Activated T-helper 1 cell treated with anti-CD3 and anti-CD28 coated beads, Interleukin-2, amount 50 U/mL, for 16 hours (primary cell): ENCODE measurements at places on chromosomes 6 and 20.

DNA sequence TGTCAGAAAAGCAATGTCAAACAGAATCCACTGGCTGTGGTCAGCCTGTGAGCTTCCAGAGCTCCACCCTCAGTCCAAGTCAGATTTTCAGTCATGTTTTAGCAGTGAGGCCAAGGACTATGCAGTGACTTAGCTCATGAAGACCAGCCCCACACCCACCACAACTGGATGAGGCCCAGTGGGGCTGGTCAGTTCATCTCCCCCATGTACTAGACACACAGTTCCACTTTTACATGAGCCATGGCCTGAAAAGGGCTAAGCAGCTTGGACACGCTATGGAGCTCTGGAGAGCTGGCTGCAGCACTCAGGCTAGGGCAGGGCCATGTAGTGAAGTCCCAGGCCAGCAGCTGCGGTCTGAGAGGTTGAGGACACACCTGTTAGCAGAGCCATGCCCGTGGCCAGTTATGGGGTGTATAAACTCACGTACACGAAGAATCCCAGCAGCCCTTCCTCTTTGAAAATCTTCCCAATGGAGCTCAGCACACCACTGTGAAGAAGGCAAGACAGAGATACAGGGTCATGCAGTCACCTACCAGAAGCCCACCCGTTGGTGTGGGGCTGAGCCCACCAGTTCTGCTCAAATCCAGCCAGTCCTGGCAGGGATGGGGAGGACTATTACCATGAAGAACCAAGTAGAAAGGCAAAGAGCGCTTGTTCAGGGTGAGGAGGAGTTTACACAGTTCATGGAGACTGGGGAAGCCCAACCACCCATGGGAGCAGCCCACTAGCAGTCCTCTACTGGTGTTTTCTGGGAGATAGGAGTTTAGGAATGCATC is 10.6 kb downstream of the MTCH1 start:
- no peak for DNase-seq

GRCh38 chr20:43936104-43936770 is 21.6 kb downstream of the TOX2 start:
- no peak for DNase-seq

GRCh38 chr6:168122011-168122410 is 43.0 kb upstream of the FRMD1 start:
- no peak for DNase-seq

DNA sequence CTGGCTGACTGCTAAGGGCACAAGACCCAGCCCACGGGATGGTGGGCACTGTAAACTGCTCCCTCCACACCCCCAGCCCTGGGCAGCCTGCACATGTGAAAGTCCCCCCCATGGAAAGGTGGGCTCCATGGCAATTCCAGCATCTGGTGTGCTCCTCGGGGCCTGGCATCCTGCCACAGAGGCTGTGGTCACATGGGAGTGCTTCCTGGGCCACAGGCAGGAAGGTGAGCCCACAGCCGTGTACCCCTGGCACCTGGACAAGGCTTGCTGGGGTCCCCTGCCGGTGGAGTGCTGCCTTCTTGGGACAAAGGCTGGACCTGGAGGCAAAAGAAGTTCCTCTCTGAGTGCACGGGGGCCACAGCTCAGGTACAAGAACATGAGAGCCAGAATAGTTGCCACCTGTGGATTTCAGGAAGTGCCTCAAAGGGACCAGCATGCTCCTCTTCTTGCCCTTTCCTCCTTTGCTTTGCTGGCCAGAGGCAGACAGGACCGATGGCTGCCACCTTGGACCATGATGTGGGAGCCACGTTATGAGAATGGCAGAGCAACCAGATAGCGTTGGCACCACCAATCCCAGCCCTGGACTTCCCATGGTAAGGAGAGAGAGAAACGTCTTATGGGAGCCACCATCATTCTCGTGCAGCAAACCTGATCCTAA is 120.2 kb upstream of the MLN start:
- no peak for DNase-seq

DNA sequence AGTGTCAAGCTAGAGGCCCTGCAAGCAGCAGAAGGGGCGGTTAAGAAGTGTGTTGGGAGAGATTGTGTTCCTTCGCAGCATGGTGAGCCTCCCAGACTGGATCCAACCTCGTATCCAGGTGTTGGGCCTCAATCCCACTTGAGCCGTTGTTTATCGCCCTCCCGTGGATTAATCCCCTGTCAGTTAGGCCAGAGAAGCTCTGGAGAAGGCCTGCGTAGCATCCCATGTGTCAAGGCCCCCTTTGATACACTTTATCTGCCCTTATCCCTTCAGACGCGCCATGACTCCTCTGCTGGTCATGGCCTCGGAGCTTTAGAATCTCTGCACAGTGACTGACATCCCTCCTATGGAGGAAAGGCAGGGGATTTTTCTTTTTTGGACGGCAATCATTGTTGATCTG is 181.0 kb downstream of the ZFP64 start:
- no peak for DNase-seq

DNA sequence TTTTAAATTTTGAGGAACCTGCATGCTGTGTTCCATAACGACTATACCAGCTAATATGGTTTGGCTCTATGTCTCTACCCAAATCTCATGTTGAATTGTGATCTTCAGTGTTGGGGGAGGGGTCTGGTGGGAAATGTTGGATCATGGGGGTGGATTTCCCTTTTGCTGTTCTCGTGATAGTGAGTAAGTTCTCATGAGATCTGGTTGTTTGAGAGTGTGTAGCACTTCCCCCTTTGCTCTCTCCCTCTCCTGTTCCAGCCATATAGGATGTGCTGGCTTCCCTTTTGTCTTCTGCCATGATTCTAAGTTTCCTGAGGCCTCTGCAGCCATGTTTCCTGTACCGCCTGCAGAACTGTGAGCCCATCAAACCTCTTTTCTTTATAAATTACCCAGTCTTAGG is 61.8 kb upstream of the NEDD9 start:
- no peak for DNase-seq

- DNase-seq: no peak
These were observed 25.3 kb downstream of the PPARD start for GRCh38 chr6:35367646-35368037.

GRCh38 chr6:76803038-76803580 is 660.2 kb downstream of the HTR1B start:
- DNase-seq: no peak

DNA sequence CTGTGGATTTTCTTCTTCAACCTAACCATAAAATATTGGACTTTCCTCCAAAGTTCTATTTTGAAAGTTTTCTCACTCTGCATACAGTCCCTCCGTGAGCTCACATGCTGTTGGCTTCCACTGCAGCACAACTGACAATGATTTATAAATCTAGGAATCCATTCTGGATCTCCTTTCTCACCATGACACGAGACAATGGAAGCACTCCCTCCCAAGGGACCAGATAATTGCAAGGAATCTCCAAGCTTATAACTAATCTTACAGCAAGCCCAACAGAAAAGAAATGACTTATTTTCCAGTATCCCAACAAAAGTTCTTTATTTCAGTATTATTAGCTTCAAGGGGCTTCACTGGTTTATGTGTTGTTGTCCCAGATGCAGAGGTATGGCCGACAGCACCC is 729.0 kb downstream of the RFPL4B start:
- DNase-seq: no peak

DNA sequence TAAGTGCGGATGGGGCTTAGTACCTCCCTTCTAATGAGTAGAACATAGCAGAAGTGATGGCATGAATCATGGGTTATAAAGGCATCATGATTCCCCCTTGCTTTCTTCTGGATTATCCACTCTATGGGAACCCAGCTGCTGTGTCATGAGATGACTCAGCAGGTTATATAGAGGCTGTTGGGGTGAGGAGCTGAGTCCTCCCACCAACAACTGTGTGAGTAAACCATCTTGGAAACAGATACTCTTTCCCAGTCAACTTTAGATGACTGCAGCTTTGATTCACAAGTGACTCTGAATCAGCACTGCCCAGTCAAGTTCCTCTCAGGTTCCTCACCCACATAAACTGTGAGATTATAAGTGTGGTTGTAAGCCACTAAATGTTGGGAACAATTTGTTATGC is 46.3 kb downstream of the FAM83B start:
- no peak for DNase-seq

DNA sequence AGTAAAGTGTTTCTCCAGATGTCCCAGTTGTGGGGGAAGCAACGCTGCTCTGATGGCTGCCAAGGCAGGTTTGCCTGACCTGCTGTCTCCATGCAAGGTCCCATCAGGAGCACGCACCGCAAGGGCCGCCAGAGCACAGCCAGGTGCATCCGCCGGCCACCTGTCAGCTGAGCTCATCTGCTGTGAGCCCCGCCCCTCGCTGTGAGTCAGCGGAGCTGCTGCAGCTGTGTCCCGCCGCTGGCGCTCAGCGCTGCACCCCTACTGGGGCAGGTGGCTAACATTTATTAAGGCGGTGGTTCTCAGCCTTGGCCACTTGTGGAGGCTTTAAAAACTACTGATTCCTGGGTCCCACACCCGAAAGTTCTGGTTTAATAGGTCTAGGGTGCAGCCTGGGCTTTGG is 225.7 kb downstream of the UST start:
- DNase-seq: peak; percentile 6

GRCh38 chr6:134379076-134379475 is 61.2 kb upstream of the SGK1 start:
- DNase-seq: no peak

DNA sequence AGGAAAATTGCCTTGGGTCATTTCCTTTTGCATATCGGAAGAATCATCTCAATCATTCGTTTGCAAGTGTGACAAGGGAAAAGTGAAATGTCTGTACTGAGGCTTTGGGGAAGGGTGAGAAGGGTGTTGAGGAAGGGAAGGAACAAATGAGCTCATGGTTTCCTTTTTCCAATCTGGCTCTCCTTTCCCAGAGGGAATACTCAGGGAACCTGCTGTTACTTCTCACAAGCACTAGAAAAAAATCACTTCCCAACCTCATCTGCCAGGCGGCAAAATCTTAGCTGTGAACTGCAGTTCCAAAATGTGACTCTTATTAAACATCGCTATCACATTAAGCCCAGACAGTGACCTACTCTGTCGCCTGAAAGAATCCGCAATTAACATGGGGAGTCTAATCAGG is 258.1 kb downstream of the ZNF217 start:
- no peak for DNase-seq

DNA sequence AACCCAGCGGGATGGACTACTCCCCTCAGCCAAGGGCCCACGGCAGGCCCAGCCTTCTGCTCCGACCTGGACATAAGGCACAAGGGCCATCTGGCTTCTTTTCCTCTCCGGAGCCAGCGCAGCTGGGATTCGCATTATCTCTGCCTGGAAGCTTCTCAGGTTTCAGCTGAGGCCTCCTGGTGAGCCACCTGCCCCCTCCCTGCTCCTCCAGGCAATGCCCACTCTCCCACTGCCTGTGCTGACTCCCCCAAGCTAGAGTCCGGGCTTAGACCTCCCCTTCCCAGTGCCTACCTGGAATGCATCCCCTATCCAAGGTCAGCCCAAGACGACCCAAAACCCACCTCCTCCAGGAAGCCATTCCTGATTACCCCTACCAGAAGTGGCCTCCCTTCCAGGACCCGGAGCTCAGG is 60.7 kb downstream of the EZR start:
- no peak for DNase-seq
